ENCODE measurements at places on chromosomes 12 and 14.

- DNase-seq: no peak
Observed at GRCh38 chr12:30296486-30296885, 399.2 kb downstream of the IPO8 start.

- DNase-seq: no peak
Observed at GRCh38 chr14:95452893-95453712, 63.3 kb downstream of the SYNE3 start.

- DNase-seq: no peak
Observed at GRCh38 chr14:65255029-65255545, 152.8 kb upstream of the MAX start.

GRCh38 chr12:50072198-50072907 is 12.8 kb upstream of the SMARCD1 start:
- DNase-seq: no peak

GRCh38 chr12:64780132-64780530 is 20.9 kb upstream of the GNS start:
- DNase-seq: no peak

DNA sequence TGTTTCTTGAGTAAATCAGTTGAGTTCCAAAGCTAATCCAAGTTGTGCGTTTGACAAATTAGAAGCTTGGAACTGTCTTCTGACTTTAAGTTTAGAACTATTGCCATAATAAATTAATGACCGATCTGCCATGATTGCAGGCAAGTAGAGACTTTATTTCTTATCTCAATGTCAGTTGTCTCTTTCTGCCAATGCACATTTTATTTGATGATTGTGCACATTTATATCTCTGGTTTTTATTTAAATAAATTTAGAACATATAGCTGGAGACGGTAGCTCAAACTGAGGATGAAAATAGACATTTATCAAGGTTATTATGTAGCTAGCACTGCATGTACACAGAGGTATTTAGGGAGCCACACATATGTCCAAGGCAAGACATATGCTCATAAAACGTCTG is 34.1 kb downstream of the SLCO1B1 start:
- no peak for DNase-seq

DNA sequence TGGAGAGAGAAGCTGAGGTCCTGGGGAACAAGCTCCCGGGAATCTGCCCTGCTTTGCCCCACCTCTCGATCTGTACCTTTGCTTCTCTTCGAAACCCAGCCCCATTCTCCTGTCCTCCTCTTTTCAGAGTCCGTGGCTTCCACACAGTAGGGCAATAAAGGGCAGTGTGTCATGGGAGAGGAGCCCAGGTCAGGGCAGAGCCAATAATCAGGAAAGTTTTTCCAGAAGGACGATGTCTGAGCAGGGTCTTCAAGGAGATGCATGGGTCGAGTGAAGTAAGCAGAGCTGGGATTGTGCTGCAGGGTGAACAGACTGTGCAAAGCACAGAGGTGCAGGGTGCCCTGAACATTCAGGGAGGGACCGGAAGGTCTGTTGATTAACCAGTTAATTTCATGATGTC is 22.1 kb upstream of the SERPINA4 start:
- no peak for DNase-seq

DNA sequence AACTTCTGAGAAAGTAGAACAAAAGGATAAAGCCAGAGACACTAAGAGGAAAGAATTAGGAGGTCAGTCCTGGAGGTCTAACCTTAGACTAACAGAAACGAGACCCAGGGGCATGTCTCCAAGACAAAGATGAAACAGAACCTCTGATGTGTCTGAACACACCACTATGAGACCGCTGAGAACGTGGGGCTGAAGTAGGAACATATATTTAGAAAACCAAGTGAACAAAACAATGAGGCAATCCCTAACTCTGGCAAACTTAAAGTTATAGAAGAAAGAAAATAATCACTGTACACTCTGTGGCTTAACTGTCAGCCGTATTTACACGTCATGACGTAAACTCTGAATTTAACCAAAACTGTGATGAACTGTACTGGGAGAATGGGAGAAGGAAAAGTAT is 17.9 kb downstream of the KCTD10 start:
- no peak for DNase-seq

DNA sequence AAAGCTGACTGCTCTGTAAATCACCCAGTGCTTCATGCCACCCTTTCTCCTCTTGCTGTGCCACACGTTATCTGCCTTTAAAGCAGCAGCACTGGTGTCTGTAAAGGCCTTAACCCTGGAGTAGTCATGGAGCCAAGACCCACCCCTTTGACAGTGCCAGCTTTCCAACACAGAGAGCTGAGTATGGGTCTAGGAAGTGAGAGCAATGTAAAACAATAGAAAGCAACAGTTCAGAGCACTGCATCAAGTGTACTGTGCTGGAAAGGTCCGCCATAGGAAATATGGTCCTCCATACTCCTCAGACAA is 139.5 kb downstream of the DAD1 start:
- no peak for DNase-seq

DNA sequence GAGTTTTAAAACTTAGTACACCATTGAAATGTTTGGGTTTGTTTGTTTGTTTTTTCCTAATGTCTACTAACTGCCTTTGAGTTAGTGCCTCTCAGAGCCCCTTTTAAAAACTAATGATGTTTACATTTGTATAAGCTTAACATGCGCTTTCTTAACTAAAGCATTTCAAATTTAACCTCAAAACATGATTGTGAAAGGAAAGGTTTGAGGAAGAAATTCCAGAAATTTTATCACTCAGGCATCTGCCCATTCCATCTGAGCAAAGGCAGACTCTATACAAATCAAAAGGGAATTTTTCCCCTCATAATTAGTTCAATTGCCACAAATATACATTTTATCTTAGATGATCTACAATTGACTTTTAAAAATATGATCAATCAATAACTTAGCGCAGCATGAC is 230.7 kb upstream of the CAND1 start:
- DNase-seq: no peak

GRCh38 chr12:79046021-79046420 is 181.4 kb downstream of the SYT1 start:
- no peak for DNase-seq

- no peak for DNase-seq
Observed at GRCh38 chr12:30067146-30067545, 283.4 kb upstream of the TMTC1 start.

DNA sequence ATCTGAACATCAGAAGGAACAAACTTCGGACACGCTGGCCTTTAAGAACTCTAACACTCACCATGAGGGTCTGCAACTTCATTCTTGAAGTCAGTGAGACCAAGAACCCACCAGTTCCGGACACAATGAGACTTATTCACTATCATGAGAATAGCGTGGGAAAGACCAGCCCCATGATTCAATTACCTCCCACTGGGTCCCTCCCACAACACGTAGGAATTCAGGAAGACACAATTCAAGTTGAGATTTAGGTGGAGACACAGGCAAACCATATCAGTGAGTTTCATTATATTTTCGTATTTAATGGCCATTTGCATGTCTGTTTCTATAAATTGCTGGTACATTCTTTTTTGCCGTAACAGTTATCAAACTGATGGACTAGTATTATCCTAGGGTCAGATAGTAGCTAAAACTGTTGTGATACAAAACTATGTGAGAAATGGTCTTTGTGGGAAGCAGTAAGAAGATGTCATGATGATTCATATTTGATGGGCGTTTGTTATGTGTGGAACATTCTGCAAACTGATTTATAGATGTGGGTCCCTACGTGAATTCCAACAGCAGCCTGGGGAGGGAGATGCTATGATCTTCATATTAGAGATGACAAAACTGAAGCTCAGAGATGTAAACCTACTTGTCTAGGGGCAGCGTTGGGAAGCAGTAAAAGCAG is 282.4 kb upstream of the TMEM132C start:
- DNase-seq: no peak

GRCh38 chr12:578748-579419 is 84.4 kb downstream of the NINJ2 start:
- no peak for DNase-seq

- DNase-seq: no peak
Observed at GRCh38 chr14:72644038-72644437, 249.9 kb downstream of the DPF3 start.

DNA sequence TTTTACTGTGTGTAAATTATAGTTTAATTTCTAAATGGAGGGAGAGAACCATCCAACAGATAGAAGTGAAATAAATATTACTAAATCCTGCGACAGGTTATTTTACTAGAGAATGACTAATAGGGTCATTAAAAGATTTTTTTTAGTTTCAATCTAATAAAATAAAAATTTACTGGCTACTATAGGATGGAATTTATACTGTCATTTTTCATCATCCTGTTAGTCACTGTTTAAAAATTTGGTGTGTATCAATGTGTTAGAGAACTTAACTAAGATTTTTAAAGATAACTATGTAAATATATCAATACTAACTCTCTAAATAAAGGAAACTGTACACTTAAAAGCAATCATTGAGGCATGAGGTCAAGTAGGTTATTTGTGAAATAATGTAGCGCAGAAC is 41.1 kb upstream of the CDKN3 start:
- no peak for DNase-seq

DNA sequence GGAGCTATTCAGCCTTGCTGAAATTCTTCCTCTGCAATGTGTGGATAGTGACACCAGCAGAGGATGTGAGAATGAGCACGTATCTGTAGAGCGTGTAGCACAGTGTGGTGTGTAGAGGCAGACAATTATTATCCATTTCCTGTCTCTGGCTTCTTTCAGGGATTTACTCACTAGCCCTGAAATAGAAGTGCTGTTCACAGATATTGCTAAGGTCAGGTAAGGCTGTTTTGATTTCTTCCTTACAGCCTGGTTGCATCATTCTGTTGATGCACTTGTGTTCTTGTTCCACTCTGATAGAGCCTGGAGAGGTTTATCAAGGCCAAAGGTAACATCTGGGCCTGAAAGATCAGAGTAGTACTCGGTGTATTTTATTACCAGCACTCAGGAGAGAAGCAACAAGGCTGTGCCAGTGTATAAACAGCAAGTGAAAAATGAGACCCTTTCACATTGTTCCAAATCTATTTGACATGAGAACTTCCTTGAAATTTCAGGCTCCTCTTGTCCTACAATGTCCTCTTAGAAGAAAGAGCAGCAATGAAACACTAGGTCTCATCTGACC is 16.7 kb downstream of the ARG2 start:
- no peak for DNase-seq

Measured in stimulated activated CD8-positive, alpha-beta memory T cell treated with anti-CD3 and anti-CD28 coated beads, Interleukin-4, amount 100 ng/mL, for 4 hours (primary cell).